T-cell (primary cell): ENCODE measurements at places on chromosomes 5 and 9.

- DNase-seq, result no peak
These were observed 29.2 kb upstream of the TIFAB start for GRCh38 chr5:135481387-135481786.

- DNase-seq, result no peak
These were observed 13.8 kb upstream of the CTSL start for GRCh38 chr9:87711857-87712800.

DNA sequence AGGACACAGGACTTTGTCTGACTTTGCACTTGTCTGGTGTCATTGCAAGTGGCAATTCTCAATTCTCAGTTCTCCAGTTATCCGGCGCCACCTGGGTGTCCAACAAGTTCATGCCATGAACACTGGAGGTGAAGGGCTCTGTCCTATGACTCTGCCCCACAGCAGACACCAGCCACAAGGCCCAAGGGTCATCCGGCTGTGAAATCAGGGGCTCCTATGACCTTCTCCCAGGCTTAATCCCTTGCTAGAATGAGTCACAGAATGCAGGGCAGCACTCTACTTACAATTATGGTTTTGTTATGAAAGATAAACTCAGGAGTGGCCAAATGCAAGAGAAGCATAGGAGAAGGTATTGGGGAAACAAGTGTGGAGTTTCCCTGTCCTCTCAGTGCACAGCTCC lies 392.0 kb downstream of the GADD45G start:
- no peak for DNase-seq

- DNase-seq, result no peak
These were observed 88.7 kb downstream of the EMB start for GRCh38 chr5:50352382-50352781.

DNA sequence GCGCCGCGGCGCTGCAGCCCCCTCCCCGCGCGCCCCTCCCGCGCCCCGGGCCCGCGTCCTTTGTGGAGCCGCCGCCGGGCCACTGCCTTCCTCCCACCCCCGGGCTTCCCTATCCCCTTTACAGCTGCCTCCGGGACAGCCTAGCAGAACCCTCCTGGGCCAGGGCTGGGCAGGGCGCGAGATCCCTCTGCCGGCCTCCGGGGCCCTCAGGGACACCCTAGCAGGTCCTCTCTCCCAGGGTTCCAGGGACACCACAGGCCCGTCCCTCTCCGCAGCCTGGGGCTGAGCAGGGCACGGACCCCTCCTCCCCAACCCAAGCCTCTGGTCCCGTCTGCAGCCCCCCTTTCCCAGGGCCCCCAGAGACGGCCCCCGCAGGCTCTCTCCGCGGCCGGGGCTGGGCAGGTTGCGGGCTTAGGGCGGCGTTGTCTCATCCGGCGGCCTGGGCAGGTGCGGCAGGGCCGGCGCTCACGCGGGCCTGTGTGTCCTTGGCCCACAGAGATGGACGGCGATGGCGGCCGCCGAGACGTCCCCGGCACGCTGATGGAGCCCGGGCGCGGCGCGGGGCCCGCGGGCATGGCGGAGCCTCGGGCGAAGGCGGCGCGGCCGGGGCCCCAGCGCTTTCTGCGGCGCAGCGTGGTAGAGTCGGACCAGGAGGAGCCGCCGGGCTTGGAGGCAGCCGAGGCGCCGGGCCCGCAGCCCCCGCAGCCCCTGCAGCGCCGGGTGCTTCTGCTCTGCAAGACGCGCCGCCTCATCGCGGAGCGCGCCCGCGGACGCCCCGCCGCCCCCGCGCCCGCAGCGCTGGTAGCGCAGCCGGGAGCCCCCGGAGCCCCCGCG lies 710 bp downstream of the WNK2 start:
- DNase-seq, result no peak

- DNase-seq, result no peak
These were observed 40.2 kb upstream of the EXOC3 start for GRCh38 chr5:402615-403359.
